NCI-H82 (cell line): ENCODE measurements at places on chromosomes 1 and 21.

GRCh38 chr1:199404976-199405375, 622.5 kb upstream of the NR5A2 start:
- no peak for DNase-seq

- DNase-seq, result no peak
These were observed 980 bp upstream of the AHCYL1 start for GRCh38 chr1:109983380-109984189.

- no peak for DNase-seq
These were observed 1.8 kb downstream of the KRTAP10-1 start for GRCh38 chr21:44537930-44538911.

DNA sequence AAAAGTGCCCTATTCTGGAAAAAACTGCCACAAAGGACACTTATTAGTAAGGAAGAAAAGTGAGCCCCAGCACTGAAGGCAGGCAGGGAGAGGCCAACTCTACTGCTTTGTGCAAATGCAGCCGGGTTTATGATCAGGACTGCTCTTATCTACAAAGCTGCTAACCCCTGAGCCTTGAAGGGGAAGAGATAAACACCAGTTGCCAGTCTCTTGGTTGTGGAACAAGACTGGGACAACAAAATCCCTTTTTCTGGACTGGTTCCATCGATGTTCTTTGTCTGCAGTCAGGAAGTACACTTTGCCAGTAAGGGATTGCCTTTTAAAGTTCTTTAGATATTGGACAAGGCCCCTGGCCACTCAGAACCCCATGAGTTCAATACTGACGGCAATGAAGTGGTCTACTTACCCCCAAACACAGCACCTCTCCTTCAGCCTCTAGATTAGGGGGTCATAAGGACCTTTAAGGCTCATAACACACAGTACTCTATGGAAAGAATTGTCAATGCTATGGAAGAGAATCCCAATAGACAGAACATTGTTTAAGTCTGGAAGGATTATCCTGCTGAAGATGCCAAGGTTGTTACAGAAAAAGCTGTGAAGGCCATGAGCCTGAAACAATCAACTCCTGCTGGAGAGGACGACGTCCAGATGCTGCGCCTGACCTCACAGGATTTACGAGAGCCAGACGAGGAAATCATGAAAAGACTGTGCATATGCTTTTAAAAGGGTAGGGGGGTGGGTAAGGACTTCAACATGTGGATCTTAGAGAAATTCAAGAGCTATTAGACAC, 43.6 kb downstream of the GNB1 start:
- peak; percentile 78 for DNase-seq

DNA sequence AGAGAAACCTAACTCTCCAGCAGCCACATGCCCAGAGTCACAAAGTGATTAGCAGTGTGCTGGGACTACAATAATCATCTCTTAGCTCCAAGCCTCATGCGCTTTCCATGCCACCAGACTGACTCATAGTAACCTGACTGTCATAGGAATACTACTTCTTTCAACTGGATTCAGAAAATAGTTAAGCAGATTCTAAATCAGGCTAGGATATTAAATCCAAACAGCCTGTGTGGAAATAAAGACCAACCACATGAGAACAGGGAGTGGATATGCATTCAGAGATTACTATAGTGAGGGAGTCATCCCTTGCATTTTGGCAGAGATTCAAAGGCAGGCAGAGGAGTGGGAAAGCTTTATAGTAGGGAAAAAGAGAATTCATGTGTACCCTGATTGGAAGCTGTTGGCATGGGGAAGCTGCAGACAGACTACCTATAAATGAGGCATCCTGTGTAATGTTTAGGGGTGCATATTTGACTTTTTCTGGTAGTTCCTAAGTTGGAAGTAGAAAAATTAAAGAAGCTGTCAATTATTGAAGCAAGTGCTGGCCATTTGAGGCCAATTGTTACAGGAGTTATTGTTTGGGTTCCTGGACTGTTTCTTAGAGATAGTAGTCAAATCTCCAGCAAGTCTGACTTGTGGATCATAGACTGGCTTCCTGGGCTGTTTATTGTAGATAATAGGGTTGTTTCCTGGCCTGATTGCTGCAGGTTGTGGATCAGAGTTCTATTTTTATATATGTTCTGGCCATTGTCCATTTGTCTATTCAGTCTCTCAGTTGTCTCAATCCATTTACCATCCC, 31.7 kb upstream of the DNAH14 start:
- DNase-seq, result no peak

DNA sequence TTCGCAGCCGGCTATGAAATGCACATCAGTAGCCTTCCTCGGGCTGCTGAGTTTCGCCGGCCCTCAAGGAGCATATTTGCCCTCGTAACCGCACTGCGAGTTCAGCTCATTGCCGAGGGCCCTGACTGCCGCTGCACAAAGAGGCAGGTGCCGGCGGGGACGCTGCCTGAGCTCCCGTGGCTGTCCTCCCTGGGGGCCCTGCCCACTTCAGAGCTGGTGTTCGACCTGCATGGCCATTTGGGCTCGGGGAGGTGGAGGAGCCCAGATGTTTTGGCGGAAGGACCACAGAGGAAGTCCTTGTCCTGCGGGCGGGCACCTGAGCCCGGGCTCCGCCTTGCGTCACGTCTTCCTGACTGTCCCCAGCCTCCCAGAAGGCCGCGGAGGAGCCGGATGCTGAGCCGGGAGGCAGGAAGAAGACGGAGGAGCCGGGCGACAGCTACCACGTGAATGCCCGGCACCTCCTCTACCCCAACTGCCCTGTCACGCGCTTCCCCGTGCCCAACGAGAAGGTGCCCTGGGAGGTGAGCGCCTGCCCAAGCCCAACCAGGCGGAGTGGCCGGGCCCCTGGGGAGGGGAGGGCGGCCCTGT, 29.9 kb upstream of the LRRC3 start:
- no peak for DNase-seq

DNA sequence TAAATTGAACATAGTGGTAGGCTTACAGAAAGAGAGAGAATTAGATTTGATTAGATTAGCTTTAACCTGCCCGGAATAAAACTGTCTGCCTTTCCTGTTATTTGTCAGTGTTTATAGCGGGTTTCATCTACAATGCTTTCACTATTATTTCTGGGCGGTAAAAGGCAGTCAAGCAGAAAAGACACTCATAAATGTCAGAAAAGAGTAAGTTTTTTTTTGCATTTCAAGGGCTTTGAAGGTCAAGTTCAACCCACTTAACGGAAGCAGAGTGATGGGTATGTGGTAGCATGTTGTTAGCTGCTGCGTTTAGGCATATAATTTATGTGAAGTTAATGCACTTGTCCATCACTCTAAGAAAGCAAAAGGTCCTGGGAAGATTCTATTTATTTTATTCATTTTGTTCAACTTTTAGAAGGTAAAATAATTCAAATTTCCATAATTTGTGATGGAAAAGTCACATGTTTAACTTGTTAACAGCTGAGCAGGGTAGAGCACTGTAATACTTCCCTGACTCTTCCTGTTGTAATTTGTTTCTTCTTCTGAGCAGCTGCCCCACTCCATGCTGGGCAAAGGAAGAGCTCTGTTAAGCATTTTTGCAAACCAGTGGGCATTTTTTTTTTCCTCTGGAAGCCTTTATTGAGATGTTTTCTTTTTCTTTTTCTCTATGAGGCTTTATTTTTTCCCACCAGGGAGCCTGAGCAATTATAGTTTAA, 220.1 kb downstream of the ST6GALNAC3 start:
- DNase-seq, result peak; percentile 31

GRCh38 chr1:90335558-90335957, 340.6 kb downstream of the ZNF326 start:
- no peak for DNase-seq

GRCh38 chr1:101122452-101123166, 97.0 kb upstream of the DPH5 start:
- DNase-seq, result no peak

DNA sequence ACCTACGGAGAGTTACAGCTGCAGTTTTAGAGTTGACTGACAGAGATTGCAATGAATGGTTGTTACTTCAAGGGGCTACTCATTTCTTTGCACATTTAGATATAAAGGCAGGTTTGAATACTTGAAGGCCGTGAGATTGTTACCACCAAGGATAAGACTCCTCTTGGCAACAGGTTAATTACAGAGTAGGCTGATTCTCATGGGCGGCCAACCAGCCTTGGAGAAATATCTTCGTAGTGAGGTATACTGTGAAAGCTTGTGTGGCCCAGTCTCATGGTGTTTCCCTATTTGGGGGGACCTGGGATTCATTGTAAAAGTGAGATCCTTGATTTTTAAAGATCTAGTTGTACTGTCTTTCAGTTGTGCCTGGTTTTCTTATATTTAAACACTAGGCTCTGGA, 103.2 kb upstream of the OLFM3 start:
- no peak for DNase-seq

DNA sequence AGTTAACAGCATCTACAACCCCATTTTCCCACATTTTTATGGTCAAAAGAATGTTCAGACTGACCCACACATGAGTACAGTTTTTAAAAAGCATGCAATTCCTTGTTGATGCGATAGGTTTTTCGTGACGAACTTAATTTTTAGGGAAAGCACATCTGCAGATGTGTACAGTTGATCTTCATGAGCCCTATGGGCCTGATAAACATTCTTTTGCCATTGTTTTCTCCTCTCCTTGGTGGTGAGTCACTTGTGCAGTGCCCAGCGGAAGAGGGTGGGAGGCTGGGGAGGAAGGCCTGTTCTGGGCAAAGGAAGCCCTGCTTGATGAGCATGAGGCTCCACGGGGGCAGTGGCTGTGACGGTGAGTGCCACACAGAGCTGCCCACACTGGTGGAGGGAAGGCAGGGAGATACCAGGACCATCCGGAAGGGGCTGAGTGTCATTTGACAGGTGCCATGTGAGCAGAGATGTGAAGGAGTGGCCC, 5.3 kb downstream of the ARF1 start:
- DNase-seq, result no peak

GRCh38 chr21:32119389-32119788, 159.5 kb downstream of the MIS18A start:
- no peak for DNase-seq

DNA sequence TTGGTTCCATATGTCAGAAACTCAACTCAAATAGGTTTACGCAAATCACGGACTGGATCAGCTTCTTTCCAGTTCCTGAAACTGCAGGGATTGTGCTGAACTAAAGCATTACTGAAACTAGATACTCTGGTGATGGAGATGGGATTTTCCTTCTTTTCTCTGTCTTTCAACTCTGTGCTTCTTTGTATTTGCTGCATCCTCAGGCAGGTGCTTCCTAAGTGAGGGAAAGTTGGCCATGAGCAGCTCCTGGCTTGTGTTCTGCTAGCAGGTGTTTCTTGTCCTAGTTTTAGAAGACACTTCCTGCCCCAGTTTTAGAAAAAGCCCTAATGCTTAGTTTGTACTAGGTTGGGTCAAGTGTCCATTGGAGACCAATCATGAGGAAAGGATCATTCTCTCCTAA, 86.7 kb upstream of the USP24 start:
- DNase-seq, result no peak

- DNase-seq, result peak; percentile 26
These were observed 14.1 kb downstream of the TMEM53 start for GRCh38 chr1:44660176-44660575.

- DNase-seq, result no peak
These were observed 226.2 kb downstream of the ZNF326 start for GRCh38 chr1:90220941-90221693.

DNA sequence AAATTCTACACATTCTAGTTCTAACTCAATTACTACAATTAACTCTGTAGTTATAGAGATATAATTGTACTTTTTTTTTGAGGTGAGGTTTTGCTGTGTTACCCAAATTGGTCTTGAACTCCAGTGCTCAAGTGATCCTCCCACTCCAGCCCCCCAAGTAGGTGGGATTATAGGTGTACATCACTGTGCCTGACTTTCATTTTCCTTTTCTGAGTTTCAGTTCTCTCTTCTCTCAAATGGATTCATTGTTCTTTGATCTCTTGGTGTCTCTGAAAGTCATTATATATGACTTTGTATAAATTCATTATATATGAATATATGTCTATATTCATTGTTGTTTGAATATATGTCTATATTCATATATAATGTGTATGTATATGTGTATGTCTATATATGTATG, 74.0 kb upstream of the GALNT2 start:
- DNase-seq, result no peak

- no peak for DNase-seq
These were observed 21.4 kb downstream of the RPS6KA1 start for GRCh38 chr1:26550946-26551345.

- peak; percentile 16 for DNase-seq
These were observed 20.0 kb upstream of the DISP1 start for GRCh38 chr1:222794656-222795474.

DNA sequence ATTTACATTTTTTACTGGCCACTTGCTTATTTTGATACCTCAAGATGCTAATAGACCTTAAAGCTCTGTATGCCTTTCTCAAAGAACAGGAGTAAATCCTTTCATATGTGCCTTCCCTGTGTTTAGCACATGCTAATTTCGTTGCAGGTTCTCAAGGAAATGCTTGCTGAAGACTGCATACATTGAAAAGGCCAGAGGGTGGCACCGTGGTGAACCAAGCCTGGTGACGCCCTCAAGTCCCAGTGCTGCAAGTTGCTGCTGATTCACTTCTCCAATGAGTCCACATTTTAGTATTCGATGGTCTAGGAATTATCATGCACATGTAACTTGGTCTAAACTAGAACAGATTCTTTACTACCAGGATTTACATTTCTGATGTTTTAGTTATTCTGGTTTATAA, 94.1 kb downstream of the CLDN17 start:
- DNase-seq, result peak; percentile 54

GRCh38 chr1:20278692-20279130, 12.0 kb upstream of the VWA5B1 start:
- no peak for DNase-seq

DNA sequence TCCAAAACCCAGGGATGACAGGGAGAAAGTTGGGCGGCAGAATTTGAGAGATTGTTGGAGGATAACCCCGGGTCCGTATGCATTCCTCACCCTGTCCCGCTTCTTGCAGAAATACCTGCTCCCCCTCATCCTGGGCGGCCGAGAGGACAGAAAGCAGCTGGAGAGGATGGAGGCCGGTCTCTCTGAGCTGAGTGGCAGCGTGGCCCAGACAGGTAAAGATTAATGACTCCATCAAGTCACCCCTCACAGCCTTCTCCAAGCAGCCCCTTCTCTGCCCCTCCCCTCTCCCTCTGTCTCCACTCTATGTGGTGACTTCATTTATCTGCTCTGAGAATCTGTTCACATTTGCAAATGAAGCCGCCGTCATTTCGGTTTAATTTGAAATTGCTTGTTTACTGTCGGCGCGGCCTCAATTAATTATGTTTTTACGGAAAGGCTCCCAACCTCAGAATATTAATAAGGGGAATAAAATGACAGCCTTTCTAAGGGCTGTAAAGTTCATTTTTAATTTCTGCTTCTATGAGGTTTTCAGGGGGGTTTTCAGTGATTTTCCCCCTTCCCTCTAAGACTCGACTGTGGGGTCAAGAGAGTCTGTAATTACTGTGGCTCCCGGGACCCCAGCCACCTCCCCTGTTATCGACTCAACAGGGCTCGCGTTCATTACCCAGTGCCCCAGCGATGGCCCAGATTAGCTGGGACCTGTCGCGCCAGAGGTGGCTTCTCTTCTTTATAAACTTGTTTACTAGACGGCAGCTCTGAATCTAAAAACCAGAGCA, 148.3 kb downstream of the PEX14 start:
- peak; percentile 65 for DNase-seq

DNA sequence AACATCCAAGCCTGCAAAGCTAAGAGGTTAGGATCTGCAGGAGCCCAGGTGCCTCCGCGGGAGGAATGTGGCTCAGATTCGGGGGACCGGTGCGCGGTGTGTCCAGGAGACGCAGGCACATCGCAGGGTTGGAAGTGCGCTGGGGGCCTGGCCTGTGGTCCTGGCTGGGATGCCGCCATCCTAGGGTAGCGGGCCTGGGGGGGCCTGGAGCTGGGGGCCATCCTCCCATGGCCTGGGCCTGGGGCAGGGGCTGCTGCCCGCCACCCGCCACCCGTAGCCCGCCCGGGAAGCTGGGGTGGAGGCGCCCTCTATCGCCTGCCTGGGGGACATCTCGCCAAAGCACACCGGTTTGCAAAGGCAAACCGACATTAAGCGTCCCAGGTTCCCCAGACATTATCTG, 170.6 kb upstream of the ARHGEF16 start:
- DNase-seq, result peak; percentile 24
